ENCODE measurements at places on chromosomes 4 and X.

DNA sequence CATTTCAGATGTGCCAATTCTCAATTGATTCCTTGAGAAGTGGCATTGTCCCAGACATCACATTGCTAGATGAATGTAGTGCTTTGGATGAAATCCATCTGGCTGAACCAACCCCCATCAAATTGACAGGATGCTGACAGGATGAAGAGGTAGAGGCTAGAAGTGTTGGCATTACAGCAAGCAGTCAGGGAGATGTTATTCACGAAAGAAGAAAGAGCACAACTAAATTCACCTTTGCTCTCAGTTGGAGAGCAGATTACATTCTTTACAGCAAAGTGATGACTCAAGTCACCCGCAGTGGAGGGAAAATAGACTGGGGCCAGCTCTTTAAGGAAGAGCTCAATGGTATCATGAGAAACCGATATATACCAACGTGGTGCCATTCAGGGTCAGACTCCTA is 259.6 kb downstream of the C4orf33 start:
- no peak for DNase-seq

DNA sequence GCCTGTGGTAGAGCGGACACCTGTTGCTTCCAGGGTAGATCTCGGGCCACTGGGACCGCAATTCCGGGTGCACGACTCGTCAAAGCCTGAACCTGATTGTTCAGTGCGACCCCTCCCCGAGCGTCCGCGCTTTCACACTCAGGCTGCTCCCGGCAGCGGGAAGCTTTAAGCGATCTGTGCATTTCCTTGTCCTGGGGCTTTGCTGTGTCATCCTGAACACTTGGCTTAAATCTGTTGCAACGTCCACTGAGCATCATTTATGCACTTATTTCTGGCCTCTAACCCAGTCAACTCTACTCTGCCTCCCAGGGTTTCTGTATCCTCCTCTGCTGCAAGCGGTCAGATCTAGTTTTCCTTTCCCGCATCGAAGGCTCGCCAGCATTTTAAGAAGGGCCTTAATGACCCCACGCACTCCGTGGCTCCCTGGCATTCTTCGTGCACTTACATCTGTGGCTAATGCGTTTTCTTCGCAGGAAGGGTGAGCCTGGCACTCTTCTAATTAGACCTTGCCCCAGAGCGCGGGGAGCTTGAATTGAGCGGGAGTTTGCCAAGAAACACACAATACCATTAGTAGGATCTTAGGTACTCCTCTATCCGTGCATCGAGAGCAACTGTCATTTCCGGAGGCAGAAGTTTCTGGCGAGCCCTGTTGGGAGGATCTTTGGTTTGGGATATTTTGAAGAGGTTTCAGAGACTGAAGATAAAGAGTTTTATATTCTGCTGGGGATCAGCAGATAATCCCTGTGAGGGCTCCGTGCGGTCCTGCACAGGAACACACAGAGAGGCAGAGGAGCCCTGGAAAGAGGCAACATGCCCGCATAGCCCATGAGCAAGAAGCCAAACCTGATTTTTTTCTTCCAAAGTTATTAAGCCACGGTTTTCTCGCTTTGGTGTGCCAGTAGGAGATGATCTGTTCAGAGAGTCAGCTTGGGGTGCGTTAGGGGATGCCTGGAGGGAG is 654 bp upstream of the DDIT4L start:
- DNase-seq = peak; percentile 78

DNA sequence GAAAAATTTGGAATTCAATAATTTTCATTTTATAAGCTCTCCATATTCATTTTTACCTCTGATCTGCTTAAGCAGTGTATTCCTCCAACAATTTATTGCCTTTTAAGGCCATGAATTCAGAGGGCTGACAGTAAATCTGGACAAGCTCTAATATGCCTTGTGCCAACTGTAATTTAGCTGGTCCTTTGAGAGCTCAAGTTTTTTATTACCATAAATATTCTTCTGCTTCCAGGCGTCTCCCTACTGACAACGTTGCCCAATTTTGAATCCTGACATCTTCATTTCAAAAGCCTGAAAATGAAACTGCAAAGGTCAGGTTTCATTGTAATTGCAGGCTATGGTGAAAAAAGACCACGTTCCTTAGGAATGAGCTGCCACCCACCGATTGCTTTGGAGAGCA is 95.8 kb upstream of the GEMIN8 start:
- no peak for DNase-seq

GRCh38 chrX:15269618-15270521 is at the start of gene ASB9:
Gene ASB9 (minus strand): TSS chrX:15270083. CDS start chrX:15269874, 209 bp downstream.
- DNase-seq = peak; percentile 36

DNA sequence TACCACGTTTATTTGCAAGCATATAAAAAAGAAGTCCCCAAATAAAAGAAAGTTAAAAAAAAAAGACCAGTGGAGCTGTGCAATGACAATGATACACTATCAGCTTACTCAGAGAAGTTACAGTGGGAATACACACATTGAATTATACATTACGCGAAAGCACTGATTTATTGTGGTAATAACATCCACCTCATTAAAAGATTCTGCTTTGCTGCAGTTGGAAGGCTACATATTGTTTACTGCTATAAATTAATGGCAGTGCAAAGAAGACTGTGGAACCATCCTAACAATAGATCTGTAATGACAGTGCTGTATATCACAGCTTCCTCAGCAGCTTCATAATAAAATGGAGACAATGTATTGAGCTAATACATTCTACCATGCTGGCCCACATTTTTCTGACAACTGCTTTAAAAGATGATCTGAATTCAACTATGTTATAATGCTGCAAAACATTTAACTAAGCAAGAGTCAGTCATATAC is 142.5 kb upstream of the MAB21L2 start:
- peak; percentile 33 for DNase-seq

- DNase-seq = no peak
Observed at GRCh38 chr4:70062000-70062399, 11.8 kb downstream of the HTN1 start.

GRCh38 chr4:18033111-18034085 is 11.8 kb upstream of the LCORL start:
- peak; percentile 14 for DNase-seq

DNA sequence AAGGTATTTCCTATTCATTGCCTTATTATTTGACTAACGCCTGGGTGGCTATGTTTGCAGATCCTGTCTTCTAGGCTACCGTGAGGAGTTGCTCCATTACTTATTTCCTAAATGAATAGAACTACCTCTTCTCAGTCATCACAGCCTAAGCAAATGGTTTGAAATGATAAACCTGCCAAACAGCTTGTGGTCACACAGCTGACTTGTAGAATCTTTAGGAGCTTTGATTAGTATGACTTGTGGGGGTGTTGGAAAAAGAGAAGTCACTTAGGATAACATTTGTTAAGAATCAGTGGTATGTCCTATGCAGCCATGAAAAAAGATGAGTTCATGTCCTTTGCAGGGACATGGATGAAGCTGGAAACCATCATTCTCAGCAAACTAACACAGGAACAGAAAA is 169.3 kb downstream of the PPARGC1A start:
- DNase-seq = no peak

- DNase-seq = no peak
Observed at GRCh38 chr4:138103597-138104283, 138.4 kb downstream of the SLC7A11 start.

- DNase-seq = no peak
Observed at GRCh38 chrX:154469114-154469513, 10.0 kb downstream of the LAGE3 start.

DNA sequence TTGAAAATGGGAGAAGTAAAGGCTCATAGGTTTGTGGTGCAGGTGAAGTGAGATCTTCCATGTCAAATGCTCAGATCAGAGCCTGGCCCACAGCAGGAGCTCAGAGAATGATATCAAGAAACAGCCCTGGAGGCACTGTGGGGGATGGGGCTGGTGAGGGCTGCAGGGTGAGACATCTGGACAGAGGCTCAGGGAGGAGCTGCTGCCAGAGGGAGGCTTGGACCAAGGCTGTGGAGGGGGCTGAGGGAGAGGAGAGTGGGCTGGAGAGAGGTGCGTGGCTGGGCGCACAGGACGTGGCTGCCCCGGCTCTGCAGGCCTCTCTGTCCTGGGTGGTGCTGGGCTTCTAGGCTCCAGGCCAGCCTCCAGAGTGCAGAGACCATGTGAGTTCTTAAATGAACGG is 5.6 kb downstream of the SORCS2 start:
- DNase-seq = peak; percentile 68

GRCh38 chrX:107827852-107828251 is 2.2 kb downstream of the MID2 start:
- DNase-seq = no peak

GRCh38 chrX:119492463-119492862 is 24.2 kb downstream of the SLC25A5 start:
- no peak for DNase-seq

- DNase-seq = no peak
Observed at GRCh38 chr4:137375111-137375850, 157.0 kb downstream of the PCDH18 start.

DNA sequence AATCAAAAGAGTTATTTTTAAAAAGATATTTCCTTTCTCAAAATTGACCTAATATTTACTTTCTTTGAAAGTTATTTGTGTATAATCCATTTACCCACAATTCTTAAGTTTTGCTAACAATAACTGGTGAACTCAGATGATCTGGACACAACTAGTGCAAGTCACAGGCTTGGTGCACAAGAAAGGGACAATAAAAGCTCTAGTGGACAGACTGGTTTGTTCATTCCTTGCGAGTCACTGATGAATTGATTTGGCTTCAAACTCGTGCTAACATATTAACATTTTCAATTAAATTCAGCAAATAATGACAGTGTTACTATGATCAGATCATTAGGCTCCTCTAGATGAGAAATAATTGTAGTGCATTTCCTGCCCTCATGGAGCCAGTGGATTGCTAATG is 169.2 kb downstream of the BMPR1B start:
- DNase-seq = no peak

GRCh38 chr4:109972786-109973528 is 60.3 kb downstream of the EGF start:
- DNase-seq = no peak

All from eye (tissue), 1 donor.